ENCODE measurements at places on chromosomes 6 and 20. TPM values are rescaled to one million over a fixed set of nuclear protein-coding genes. Genes with fewer than 3 reads are reported as not detected.
A peak's percentile ranks its signal among the peaks of the same experiment; 100 is the strongest.

DNA sequence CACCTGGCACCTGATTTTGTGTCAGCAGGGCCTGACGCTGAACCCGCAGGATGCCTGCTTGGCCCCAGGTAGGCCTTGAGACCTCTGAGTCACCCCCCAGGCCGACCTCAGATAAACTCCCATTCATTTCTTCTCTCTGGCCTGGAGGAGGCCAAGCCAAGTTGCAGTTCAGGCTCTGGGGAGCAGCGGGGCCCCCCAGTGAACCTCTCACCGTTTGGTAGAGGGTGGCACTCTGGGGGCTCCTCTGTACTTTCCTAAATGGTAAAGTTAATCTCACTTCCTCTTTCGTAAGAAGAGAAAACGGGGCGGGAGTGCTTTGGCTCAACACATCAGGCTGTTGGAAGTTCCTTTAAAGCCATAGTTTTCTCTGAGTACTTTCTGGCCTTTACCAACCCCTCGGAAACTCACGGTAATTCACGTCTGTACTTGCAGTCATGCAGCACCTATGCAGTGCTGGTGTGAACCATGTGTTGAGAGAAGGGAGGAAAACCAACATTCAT, 2.8 kb downstream of the SIRPA start:
- no peak for DNase-seq

DNA sequence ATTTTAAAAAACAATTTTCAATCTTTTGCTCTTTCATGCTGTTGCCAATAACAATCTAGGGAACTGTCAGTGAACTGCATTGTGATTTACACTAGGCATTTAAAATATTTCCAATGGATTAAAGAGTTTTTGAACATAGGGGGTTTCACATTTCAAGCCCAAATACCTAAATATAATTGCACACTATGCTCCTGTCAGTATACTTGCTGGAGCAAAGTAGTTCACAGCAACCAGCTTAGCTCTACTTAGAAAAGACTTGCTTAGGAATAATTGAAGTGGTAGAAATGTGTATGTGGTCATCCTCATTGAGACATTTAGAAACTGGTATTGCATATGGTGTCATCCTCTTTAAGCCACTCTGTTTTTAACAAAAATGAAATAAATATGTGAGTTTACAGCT, 41.7 kb upstream of the REV3L start:
- DNase-seq: no peak

DNA sequence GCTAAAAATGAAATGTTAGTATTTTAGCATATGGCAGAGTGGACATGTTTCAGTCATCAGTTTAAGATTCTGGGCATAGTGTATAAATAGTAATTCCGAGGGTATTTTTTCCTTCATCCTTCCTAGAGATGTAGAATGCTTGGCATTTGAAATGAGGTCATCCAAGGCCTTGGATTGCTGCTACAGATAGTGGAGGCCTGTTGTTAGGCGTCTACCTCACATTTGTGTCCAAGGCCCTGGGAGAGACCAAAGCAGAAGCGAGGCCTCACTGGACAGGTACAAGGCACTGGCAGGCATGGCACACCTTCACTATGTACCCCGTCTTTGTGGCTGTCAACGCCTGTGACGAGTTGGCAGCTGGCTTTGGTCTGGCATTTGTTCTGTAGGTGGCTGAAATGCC, 58.0 kb downstream of the DTD1 start:
- DNase-seq: no peak

The LHFPL5 gene
- total RNA-seq: not detected

The LY6G5C gene
- 0.97 TPM for total RNA-seq

The TNXB gene
- 0.06 TPM for total RNA-seq

- no peak for DNase-seq
These were observed 23.1 kb upstream of the VIP start for GRCh38 chr6:152727507-152727906.

GRCh38 chr6:113182370-113183141, 674.6 kb upstream of the MARCKS start:
- DNase-seq: peak; percentile 21

DNA sequence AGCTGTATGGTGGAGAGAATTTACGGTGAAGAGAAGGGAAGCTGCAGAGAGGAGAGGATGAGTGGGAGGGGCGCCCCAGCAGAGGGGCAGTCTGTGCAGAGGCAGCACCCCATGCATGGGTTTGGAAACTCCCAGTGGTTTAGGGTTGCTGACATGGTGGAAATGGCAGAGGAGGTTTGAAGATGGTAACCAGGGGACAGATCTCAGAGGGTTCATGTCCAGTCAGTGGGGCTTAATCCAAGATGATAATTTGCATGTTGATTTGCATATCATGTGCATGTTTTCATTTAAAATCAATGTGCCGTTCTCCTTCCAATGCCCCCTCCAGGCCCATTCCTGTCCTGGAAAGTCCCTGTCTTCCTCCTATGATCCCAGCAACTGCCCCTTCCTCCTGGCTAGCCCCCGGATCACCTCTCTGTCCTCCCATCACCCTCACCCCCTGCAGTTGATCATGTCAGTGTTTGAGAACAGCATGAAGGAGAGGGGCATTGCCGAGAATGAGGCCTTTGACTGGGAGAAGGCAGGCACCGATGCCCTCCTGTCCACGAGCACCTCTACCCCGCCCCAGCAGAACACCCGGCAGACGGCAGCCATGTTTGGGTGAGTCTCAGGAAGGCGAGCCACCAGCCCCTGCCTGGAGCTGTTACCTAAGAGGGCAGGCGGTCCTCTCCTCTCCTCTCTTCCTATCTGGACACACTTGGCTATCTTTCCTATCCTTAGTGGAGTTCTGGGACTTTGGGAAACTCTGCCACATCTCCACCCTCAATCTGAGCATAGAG, 14.3 kb downstream of the TTBK1 start:
- no peak for DNase-seq

DNA sequence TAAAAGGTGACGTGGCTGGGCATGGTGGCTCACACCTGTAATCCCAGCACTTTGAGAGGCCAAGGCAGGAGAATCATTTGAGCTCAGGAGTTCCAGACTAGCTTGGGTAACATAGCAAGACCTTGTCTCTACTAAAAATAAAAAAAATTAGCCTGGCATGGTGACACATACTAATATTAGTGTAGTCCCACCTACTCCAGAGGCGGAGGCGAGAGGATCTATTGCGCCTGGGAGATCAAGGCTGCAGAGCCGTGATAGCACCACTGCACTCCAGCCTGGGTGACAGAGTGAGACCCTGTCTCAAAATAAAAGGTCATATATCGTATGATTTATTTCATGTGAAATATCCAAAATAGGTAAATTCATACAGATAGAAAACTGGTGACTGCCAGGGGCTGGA, 132.5 kb downstream of the SLC16A10 start:
- DNase-seq: no peak

Data from H4 (cell line).